HCEC 1CT (cell line): ENCODE measurements at places on chromosomes 7 and 10.

DNA sequence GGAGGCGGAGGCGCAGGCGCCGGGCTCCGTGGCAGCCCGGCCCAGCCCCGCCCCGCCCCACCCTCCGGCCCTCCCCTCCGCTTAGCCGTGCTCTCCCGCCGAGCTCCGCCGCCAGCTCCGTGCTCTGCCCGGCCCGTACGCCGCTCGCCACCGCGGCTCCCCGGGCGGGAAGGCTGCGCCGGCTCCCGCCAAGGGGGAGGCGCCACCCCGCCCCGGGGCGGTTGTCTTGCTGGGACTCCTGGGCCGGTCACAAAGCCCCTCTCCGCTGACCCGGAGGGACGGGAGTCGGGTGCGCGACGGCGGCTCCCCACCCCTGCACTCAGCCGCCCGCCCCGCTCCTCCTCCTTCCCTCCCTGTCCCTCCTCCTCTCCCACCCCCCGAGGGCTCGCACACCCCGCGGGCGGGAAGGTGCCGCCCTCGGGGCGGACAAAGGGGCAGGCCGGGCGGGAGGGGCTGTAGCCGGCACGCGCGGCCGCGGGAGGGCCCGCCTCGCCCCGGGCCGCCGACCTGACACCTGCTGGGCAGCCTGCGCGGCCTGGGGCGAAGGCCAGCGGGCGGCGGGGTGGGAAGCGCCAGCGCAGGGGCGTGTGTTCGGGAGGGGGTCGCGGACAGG is 11.5 kb upstream of the SP8 start:
- DNase-seq, result peak; percentile 10

DNA sequence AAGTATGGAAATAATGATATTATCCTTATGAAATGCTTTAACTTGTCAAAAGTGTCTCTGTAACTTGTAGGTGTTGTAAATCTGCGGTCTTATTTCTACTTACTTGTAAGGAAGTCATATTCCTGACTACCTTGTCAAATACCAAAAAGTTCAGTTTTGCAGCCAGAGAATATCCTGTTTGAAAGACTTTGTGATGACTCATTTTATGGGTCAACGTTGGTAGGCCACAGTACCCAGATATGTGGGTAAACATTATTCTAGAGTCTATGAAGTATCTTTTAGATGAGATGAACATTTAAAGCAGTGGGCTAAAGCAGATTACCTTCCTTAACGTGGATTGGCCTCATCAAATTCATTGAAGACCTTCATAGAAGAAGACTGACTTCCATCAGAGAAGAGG is 195.3 kb downstream of the PPP1R9A start:
- DNase-seq, result no peak

GRCh38 chr10:48929413-48929990 is 10.1 kb downstream of the LRRC18 start:
- DNase-seq, result no peak

DNA sequence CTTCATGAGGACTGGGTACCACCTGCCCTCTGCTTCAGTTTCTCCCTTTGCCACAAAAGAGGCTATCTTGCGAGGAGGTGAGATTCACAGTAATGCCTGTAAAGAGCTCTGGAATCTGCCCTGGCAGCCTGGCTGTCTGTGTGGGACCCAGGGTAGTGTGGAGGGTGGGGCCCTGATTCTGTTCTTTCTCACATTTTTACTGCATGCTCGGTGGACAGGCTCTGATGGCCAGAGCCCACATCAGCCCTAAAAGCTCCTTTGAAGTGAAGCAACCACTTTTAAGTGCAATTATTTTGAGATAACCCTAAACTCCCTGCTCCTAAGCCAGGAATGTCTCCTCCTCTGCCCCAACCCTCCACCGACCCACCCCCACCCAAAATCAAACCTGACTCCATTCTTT is 92.1 kb upstream of the PODXL start:
- DNase-seq, result no peak

GRCh38 chr7:153388611-153389010 is 629.1 kb downstream of the ACTR3B start:
- no peak for DNase-seq

DNA sequence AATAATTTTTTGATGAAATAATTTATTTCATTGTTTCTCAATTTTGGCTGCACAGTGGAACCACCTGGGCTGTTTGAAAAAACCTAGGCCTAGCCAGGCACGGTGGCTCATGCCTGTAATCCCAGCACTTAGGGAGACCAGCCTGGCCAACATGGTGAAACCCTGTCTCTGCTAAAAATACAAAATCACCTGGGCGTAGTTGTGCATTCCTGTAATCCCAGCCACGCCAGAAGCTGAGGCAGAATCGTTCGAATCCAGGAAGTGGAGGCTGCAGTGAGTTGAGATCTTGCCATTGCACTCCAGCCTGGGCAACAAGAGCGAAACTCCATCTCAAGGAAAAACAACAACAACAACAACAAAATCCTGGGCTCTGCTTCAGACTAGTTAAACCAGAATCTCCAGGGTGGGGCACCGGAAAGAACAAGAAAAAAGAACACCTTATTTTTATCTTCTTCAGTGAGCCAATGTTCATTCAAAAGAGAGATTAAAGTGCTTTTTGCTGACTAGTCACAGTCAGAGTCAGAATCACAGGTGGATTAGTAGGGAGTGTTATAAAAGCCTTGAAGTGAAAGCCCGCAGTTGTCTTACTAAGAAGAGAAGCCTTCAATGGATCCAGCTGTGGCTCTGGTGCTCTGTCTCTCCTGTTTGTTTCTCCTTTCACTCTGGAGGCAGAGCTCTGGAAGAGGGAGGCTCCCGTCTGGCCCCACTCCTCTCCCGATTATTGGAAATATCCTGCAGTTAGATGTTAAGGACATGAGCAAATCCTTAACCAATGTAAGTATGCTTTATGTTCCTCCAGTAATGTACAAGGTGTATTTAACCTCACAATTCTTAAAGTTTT is at the start of gene CYP2C18:
Gene CYP2C18 (plus strand): TSS at position 516 of the 841 bp plus-strand sequence. CDS start 91 bp downstream, at position 607.
- no peak for DNase-seq

DNA sequence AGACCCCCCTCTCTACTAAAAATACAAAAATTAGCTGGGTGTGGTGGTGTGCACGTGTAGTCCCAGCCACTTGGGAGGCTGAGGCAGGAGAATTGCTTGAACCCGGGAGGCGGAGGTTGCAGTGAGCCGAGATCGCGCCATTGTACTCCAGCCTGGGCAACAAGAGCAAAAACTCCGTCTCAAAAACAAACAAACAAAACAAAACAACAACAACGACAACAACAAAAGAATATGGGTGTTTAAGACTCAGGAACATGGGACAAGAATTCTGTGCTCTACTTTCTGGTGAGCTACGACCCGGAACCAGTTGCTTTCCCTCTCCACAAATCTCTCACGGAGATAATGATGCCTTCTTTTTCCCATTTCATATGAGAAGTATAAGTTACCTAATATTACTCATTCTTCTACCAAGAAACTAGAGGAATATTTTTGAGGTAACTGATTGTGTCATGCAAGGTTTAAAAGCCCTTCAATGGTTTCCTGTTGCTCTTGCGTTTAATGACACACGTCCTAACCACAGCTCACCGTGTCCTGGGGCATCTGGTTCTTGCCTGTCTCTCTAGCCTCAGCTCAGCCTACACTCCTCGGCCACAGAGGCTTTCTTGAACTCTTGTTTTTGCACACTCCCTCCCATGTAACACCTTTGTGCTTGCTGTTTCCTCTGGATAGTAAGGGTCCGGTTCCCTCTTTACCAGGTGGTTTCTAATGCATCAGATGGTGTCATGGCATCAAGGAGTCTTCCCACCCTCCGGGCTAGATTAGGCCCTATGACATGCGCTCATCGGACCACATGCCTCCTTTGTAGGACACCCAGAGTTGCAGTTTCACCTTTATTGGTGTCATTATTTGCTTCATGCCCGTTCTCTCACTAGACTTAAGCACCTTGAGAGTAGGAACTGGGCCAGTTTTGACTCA is 67.5 kb downstream of the PFKFB3 start:
- no peak for DNase-seq

DNA sequence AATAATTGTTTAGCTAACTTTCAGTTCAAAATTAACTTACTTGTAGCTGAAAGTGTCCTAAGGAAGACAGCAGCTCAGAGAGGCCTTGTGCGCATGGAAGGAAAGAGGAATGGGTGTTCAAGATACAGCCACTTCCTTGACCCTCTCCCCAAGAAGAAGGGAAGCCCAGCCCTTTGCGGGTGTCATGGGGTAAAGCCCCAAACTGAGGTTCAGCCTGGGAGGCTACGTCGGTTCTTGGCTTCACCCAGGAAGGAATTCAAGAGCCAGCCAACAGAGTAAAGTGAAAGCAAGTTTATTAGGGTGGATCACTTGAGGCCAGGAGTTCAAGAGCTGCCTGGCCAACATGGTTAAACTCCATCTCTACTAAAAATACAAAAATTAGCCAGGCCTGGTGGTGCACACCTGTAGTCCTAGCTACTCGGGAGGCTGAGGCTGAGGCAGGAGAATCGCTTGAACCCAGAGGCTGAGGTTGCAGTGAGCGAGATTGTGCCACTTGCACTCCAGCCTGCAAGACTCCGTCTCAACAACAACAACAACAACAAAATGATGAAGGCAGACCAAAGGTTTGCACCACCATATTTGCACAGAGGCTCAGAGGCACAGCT is 15.9 kb downstream of the GPRIN2 start:
- DNase-seq, result no peak

DNA sequence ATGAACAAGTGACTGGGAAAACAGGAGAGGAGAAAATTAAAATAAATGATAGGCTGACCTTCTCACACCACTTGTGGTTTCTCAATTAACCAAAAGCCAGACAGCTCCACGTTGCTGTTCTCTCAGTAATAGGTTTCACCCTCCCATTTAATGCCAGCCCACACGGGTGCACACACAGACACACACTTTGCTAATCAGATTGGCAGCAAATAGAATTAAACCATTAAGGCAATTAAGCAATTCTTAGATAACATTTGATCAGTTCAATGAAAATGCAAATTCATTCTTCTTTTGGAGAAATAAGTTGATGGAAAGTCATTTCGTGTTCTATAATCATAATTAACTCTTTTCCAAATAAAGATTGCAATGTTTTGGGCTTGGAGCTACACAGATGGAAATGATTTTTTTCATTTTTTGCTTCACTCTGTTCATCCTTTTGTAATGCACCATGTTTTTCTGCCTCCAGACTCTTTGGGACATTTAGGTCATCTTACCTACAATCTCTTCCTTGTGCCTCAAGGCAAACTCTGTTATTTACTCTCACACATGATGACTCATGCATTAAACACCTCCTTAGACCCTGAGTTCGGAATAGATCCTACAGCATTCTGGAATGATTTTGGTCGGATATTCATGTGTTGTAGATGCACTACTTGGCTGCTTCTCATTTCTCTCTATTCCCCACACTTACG is 700.7 kb downstream of the AUTS2 start:
- DNase-seq, result no peak

GRCh38 chr10:7890781-7891180 is 72.5 kb downstream of the TAF3 start:
- no peak for DNase-seq

DNA sequence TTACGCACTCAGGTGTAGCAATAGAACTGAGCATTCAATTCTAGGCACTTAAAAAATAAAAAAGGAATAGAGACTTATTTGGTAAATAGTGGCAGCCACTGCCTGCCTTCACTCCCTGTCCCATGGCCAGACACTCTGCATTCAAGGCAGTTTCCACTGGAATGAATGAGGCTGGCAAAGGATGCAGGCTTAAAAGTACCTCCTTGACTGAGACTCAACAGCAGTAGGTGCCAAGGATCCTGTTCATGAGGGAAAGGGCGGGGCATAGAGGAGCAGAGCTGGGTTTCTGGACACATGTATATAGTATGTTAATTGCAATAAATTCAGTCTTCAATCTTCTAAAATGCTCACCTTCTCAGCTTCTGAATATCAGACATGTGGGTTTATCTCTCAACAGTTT is 242.6 kb downstream of the PHF14 start:
- DNase-seq, result no peak

GRCh38 chr7:112453505-112454171 is 3.4 kb downstream of the IFRD1 start:
- DNase-seq, result peak; percentile 85

DNA sequence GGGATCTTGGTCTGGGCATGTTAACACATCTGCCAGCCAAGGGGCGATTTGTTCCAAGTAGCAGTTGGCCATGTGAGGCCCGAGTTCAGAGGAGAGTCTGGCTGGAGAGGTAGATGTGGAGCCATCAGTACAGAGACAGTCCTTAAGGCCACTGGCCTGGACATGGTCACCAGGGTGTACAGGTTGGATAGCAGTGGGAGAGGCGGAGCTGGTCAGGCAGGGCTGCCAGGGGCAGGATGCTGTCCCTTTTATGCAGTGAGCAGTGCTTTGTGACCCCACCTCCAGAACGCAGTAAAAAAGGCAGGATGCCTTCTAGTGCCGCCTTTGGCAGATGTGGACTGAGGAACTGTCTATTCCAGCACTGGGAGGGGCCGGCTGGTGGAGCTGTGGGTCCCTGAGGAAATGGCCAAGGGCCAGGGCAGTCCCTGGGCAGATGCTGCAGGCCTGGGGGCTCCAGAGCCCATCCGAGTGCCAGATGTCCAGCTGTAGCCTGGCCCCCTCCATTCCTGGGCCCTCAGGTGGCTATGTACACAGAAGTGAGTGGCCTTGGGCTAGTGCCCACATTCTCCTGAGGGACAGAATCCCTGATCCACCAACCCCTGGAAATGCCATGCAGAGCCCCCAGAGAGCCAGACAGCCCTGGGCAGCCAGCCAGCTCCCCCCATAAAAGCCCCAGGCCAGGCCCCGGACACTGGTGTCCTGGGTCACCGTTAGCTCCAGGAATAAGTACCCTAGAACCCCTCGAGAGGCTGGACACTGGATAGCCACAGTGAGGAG is 17.2 kb upstream of the MYL7 start:
- no peak for DNase-seq

DNA sequence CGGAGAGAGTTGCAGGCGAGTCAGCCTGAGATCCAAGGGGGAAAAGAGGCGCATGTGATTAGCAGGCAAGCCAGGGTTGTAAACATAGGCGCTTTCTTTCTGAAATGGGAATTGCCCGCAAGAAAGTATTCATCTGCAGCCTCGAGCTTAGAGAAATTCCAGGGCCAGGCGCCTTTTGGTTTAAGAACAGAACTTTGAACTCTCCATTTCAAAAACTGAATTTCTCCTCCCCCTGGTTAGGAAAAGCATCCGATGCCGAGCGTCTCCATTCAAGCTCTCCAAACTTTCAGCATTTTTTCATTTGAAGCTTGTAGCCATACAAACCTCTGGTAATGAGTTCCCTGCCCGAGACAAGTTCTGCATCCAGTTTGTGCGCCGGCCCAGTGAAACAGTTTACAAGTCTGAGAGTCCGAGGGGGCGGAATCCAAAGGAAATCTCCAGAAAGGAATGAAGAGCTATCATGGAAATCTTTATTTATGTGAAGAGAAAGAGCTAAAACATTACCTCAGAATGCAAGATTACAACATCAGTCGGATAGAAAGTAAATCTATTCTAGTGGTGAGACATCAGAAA is 69.9 kb downstream of the FAM204A start:
- peak; percentile 1 for DNase-seq
